ENCODE measurements at places on chromosomes 16 and 17. TPM values are rescaled to one million over a fixed set of nuclear protein-coding genes. Genes with fewer than 3 reads are reported as not detected.

GP1BA gene
- total RNA-seq = not detected

AHSP gene
- not detected for total RNA-seq

USP31 gene
- total RNA-seq = 13.4 TPM

APOH gene
- under 0.01 TPM for total RNA-seq

ITGAD gene
- total RNA-seq = not detected

RUNDC3A gene
- total RNA-seq = 3.1 TPM

MRPL45 gene
- 26.5 TPM for total RNA-seq

DNA sequence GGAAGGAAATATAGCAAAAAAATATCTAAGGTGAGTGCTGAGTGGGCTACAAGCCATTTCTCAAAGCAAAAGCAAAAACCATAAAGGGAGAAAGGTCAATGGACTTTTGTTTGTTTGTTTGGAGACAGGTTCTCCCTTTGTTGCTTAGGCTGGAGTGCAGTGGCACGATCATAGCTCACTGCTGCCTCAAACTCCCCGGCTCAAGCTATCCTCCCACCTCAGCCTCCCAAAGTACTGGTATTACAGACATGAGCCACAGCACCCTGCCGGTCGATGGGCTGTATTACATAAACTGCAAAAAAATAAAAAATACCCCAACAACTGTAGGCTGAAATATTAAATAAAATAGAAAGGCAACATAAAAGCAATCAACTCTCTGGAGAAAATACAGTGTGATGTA is 3.5 kb upstream of the RBBP6 start:
- DNase-seq = no peak

GRCh38 chr17:42913522-42913921 is 12.9 kb downstream of the G6PC1 start:
- DNase-seq = peak; percentile 58

- DNase-seq = no peak
Observed at GRCh38 chr16:52834736-52835465, 217.8 kb downstream of the CHD9NB start.

DNA sequence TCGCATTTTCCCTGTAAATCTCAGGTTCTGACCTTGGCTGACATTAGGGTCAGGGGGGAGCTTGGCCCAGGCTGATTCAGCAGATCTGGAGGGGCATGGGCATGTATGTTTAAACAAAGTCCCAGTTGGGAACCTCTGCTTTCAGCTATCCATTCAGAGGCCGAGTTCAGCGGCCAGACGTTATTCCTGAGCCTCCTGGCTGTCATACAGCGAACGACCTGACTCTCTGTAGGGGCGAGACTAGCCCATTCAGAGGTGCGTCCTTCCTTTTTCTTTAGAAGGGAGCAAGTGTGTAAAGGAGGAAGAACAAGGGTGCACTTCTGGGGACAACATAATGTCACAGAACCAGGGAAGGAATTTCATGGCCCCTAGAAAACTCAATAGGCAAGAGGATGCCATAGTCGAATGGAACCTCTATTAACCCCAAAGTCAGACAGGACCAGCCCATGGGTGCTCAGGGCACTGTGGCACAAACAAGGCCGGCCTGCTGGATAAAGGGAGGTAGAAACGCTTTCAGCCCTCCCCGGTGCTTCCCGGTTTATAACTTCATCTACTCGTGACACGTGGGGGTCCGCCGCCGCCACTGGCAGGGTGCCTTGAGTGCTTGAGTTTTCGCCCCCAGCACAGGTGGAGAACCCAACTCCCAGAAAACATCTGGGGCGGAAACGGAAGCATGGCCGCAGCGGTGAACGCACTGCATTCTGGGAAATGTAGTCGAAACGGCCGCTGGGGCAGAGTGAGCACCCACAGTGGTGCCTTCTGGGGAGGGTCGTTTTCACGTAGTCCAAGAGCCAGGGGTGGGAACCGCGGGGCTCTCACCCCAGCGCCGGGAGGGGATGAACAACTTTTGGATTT is 33.2 kb upstream of the PLCG2 start:
- peak; percentile 31 for DNase-seq

- no peak for DNase-seq
Observed at GRCh38 chr16:17335826-17336529, 134.8 kb downstream of the XYLT1 start.

DNA sequence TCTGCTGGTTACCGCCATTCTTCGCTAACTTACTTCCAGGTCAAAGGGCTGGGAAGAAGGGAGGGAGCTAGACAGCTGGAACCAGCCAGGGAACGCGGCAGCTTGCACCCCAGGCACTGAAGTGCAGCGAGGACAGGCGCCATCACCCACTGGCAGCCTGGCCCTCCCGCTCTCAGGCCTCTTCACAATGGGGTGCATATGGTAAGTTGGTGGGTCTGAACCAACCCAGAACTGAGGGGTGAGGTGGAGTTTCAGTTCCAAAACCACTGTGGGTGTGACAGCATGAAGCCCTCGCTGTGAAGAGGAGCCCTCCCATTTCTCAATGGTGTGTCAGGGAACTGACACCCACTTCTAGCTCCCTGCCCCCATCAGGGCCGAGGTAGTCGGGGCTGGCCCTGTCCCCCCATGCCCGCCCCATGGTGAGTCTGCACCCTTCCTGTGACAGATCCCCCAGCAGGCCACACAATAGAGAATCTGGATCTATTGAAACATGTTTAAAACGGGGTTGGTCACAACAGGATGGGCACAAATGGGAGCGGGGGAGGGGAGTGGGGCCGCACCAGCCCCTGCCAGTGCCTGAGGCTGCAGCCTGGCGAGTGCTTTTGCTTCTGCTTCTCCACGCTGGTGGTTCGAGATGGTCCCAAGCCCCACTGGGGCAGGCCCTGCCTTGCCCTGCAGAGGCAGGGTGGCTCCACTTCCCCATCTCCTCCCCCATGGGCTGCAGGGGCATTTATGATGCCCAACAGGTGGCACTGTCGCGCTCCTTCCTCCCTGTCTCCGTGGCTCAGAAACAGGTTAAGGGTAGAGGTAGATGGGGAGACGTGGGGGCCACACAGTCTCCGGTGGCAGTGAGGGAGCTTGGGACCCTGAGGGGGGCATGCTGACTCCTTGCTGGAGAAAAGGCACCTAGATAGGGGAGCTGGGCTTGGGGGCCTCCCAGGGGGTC is 2.3 kb downstream of the LIMD2 start:
- DNase-seq = peak; percentile 35

DNA sequence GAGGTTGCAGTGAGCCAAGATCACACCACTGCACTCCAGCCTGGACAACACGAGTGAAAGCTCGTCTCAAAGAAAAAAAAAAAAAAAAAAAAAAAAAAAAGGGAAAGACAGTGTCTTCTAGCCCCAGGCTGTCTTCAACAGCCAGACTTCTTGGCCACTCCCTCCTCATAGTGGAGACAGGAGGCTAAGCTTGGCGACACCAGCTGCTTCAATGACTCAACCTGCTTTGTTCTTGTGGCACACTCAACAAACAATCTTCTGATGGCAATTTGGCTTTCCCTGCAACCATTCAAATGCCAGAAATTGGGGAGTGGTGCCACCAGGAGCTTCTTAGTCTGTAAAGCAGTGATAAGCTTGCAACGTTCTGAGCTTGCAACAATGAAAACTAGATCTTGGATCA is 290.4 kb upstream of the DYNLRB2 start:
- no peak for DNase-seq

- DNase-seq = peak; percentile 16
Observed at GRCh38 chr17:29930409-29931010, 482 bp upstream of the SSH2 start.

- peak; percentile 67 for DNase-seq
Observed at GRCh38 chr17:81553018-81553615, 964 bp upstream of the FAAP100 start.

GRCh38 chr17:19414396-19415280 is 3.6 kb downstream of the RNF112 start:
- DNase-seq = no peak

DNA sequence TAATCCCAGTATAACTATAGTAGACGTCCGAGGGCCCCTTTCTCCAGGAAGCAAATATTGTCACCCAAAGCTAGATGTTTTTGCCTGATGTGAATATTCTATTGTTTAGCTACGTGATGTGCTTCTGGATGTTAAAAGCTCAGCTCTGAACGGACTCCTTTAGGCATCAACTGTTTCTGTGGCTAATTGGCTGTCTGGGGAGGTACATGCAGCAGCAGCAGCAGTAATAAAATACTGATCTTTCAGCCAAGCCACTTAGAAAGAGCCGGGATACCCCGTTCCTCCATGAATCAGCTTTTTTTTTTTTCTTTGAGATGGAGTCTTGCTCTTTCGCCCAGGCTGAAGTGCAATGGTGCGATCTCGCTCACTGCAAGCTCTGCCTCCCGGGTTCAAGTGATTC is 43.0 kb downstream of the TRARG1 start:
- DNase-seq = no peak

GRCh38 chr16:31130336-31130891 is 5.1 kb downstream of the PRSS8 start:
- no peak for DNase-seq

DNA sequence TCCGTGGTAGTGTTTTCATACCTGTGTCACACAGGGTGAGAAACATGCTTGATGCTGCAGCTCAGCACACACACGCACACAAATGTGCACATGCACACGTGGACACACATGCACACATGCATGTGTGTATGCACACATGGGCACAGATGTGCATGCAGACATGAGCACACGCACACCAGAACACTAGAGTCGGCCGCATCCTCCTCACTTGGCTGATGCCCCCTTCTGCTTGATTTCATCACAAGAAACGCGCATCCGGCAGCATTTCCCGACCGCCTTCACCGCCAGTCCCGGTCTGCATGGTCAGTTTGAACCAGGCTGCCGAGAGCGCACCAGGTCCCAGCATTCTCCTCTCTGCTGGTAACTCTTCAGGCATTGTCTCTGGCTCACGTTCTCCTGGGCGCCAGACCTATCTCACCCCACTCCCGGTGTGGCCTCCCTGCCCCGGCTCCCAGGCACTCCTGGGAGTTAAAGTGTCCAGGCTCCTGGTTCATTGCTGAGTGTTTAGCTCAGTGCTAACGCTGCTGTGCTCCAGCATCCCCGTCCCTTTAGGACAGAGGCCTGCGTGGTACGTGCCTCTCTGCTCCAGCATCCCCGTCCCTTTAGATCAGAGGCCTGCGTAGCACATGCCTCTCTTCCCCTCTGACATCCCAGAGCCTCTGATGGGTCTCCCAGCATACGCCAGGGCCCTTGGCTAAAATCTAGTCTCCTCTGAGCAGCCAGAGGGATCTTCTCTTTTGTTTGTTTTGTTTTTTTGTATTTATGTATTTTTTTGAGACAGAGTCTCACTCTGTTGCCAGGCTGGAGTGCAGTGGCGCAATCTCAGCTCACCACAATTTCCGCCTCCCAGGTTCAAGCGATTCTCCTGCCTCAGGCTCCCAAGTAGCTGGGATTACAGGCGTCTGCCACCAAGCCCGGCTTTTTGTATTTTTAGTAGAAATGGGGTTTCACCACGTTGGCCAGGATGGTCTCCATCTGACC is 16.0 kb downstream of the BAIAP2 start:
- no peak for DNase-seq

DNA sequence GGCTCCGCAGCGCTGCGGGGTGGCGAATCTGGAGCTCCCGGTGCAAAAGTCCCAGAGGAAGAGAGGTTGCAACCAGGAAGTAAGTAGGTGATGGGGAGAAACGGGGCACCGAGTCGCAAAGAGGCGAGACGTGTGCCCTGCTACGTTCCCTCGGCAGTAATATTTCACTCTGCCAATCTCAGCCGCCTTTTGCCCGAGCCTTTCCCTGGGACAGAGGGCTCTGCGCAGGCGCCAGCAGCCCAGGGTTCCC is at the start of gene NR1D1:
TSS of gene NR1D1 (minus strand) at position 171 of the 250 bp plus-strand sequence. CDS start 495 bp downstream, outside the sequence.
- no peak for DNase-seq

- peak; percentile 33 for DNase-seq
Observed at GRCh38 chr16:73047536-73048291, at the start of gene ZFHX3. Gene ZFHX3, minus strand, starts transcription at chr16:73048128. Its CDS starts 87,983 bp downstream, at chr16:72960145.

DNA sequence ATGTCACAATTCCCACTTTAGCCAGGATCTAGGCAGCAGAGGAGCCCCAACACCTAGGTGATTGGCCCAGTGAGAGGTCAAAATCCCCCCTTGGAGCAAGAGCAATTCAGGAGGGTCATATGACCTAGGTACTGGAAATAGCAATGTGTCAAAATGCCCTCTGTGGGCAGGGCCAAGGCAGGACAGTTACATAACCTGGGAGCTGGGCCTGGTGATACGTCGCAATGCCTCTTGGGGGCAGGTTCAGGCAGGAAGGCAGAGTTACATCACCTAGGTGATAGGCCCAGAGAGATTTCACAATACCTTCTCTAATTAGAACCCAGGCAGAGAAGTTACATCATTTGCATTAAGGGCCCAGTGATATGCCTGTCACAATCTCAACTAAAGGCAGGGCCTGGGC is 1906.3 kb downstream of the TP53TG3F start:
- DNase-seq = peak; percentile 57

- DNase-seq = no peak
Observed at GRCh38 chr16:4372001-4372577, 441 bp downstream of the VASN start.

DNA sequence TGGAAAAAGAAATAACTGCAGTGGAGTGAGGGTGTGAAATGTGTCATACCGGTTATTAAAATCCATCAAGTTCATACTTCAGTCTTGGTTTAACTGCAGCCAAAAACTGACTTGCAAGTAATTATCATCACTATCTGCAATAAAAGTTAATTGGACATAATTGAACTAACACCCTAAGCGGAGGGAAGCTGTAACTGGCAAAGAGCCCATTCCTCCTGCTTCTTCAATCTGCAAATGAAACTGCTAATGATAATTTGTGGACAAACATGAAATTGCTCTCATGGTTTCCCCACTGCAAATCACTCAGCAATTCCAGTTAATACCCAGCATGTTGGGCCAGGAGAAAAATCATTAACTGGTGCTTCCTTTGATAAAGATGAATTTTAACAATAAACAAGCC is 46.5 kb downstream of the FAM222B start:
- no peak for DNase-seq

DNA sequence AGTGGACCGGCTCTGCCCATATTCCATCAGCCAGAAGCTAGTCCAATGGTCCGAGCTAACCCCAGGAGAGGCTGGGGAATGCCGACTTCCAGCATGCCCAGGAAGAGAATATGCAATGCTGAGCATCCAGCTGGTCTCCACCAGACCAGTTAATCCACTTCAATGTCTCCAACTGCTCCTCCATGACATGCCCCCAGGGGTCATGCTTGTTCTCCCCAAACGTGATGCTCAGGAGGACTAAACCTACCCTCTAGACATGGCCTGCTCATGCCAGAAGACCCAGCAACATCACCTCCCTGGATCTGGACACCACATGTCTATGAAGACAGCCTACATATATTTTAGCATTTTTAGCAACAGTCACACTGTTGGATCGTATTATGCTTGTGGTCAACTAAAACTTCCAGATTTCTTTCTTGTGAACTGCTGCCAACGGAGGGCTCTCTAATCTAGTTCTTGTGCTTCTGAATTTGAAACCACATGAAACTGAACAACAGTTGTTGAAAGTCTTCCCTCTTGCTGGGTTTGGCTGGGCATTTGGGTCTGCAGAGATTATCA is 245.1 kb downstream of the SOX9 start:
- DNase-seq = no peak

GRCh38 chr16:66566051-66566901 is at the start of gene CMTM1:
Gene CMTM1, plus strand, starts transcription at chr16:66566439. Its CDS starts 75 bp downstream, at chr16:66566514.
- no peak for DNase-seq

- no peak for DNase-seq
Observed at GRCh38 chr16:25841761-25842160, 150.0 kb downstream of the HS3ST4 start.

All from bronchial epithelial cell (primary cell).